Stimulated activated CD8-positive, alpha-beta memory T cell treated with anti-CD3 and anti-CD28 coated beads, Interleukin-4, amount 100 ng/mL, for 4 hours (primary cell): ENCODE measurements at places on chromosomes 16 and 17.

DNA sequence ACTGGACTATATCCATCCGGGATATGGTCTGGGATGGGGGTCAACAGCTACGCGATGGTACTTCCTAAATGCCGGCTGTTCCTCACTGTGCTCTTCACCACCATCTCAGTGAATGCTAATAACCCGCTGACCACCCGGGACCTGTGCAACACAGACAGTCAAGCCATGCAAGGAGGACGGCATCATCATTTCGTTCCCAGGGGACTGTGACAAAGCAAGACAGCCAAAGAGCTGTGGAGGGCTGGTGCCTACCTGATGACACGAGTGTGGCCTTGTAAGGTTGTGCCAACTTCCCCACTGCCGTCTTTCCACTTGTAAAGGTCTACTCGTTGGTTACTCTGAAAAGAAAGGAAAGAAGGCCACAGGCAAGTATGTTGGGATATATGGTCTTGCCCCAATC lies 33.7 kb downstream of the WDR59 start:
- no peak for DNase-seq

GRCh38 chr17:42512733-42513251 lies 23.2 kb upstream of the NAGLU start:
- DNase-seq = no peak

DNA sequence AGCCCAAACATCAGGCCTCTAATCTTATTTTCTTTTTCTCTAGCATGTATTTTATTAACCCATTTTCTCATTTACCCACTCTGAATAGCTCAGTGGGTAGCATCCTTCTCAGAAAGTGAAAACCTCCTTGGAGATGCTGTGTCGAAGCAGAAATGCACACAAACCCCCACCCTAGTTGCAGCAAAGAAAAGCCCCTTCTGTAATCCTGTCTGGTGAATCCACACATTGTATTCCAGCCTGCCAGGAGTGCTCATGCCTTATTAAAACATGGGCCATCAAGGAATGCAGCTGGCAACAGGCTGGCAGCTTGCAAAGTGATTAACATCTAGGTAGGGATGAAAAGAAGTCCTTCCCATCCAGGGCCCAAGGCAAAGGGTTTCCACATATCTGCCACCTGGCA lies 39.7 kb upstream of the AXIN2 start:
- no peak for DNase-seq

GRCh38 chr17:81391293-81391935 lies 3.8 kb upstream of the BAHCC1 start:
- DNase-seq = no peak

DNA sequence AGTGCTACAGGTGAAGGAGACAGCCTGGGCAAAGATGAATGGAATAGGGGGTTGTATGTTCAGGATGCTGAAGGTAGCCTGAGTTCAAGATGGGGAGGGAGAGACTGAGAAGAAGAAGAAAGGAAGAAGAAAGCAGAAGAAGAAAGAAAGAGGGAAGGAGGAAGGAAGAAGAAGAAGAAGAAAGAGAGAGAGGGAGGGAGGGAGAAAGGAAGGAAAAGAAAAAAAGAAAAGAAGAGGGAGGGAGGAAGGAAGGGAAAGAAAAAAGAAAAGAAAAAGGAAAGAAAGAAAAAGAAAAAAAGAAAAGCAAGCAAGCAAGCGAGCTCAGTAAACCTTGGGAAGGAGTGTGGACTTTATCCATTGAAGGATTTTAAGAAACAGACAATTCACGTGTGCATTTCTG lies 7.8 kb downstream of the CCDC42 start:
- DNase-seq = no peak

- DNase-seq = no peak
These were observed 198.9 kb downstream of the ABCC12 start for GRCh38 chr16:47956916-47957315.

GRCh38 chr16:31785126-31785525 lies 88.5 kb upstream of the ZNF267 start:
- no peak for DNase-seq

DNA sequence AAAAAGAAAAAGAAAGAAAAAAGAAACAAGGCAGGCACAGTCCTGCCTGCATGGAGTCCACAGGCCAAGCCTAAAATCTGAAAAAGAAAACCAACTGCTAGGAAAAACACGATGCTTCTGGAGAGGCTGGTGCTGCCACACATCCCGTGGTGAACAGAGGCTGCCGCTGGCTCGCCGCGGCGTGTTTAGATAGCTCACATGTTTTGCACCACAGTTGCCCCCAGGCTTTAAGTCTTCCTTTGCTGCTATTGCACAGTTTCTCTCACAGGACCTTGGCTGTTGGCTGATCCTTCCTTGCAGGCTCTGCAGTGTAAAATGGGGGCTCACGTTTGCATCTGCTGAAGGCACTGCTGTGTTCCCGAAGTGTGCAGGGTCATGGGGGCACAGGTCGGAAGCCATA lies 8.6 kb downstream of the SLC6A4 start:
- DNase-seq = no peak

GRCh38 chr16:31181102-31181830 lies 1.3 kb downstream of the FUS start:
- no peak for DNase-seq

GRCh38 chr17:82320140-82320840 lies 2.9 kb upstream of the CD7 start:
- DNase-seq = no peak

DNA sequence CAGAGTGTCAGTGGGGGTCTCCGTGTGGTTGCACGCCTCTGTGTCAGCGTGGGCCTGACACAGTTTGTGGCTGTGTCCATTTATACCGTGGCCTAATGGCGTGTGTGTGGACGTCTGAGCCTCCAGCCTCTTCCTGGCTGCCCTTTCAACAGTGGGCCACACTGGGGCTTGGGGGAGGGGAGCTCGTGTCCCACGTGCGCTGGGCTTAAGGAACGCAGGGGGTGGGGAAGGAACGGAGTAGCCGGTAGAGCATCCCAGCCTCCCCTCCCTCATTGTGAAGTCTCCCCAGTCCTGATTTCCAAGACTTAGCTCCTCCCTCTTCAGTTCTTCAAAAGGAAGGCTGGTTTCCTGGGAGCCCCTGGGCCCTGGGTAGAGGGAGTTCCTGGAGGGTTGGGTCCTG lies 9.5 kb upstream of the HES7 start:
- no peak for DNase-seq

DNA sequence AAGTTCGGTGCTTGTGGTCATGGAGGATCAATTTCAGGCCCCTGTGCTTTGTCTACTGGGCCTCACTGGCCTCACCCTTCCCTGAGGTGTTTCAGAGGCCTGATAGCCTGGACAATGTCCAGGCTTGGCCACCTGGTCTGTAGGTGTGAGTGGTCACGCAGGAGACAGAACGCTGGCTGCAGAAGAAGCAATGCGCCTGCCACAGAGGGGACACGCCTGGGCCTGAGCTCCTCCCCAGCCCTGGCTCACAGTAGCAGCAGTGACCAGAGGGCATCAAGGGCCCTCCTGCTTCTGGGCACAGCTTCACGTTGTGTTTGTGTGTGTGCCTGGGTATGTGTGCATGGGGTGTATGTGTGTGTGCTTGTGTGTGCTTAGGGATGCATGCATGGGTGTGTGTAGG lies 1.9 kb upstream of the PITPNM3 start:
- no peak for DNase-seq

GRCh38 chr16:49148410-49148809 lies 133.2 kb downstream of the CBLN1 start:
- no peak for DNase-seq

DNA sequence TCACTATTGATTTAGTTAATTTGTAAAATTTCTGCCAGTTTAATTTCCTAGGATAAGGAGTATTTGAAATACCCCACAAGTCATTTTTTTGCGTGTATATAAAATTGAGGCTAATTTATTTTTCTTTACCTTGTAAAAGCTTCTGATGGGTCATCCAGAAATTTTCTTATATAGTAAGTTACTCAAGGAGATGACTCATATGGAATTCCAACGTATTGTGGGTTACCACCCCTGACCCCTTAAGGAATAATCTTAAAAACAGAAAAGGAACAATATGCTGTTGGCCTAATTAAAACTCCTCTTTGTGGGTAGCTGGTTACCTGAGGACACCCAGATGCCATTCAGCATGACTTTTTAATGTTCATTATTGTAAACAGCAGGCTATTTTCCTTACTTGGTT lies 13.6 kb downstream of the HEATR6 start:
- DNase-seq = no peak

GRCh38 chr16:69040144-69040909 lies 65.1 kb upstream of the HAS3 start:
- no peak for DNase-seq

- DNase-seq = no peak
These were observed 7.0 kb upstream of the OR2C1 start for GRCh38 chr16:3348547-3349167.

- DNase-seq = no peak
These were observed 68.4 kb upstream of the GSG1L start for GRCh38 chr16:28131743-28132393.

DNA sequence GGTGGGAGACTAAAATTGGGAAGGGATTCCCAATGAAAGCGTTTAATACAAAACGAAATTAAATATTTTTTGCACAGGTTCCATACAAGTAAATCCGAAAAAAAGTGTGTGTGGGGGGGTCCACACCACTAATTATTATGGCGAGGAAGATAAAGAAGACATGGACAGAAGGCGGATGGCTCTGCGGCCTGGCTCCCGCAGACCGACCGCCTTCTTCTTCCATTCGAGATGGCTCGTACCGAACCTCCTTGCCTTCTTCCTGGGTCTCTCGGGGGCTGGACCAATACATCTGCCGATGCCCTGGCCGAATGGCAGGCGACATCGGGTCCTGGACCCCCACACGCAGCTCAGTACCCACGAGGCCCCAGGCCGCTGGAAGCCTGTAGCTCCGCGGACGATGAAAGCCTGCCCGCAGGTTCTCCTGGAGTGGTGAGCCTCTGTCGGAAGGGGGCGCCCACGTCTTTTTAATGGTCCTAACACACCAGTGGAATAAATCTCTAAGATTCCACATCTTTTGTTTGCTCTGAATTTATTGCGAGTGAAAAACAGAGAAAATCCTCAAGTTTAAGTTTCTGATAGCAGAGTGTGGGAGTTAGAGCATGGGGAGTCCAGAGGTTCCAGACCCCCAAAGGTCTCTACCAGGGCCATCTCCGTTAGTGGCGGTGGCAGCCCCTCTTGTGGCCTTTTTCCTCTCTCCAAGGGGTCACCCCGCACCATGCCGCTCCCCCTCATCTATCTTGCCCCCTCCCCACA lies 1.4 kb downstream of the PRAC2 start:
- DNase-seq = peak; percentile 59

DNA sequence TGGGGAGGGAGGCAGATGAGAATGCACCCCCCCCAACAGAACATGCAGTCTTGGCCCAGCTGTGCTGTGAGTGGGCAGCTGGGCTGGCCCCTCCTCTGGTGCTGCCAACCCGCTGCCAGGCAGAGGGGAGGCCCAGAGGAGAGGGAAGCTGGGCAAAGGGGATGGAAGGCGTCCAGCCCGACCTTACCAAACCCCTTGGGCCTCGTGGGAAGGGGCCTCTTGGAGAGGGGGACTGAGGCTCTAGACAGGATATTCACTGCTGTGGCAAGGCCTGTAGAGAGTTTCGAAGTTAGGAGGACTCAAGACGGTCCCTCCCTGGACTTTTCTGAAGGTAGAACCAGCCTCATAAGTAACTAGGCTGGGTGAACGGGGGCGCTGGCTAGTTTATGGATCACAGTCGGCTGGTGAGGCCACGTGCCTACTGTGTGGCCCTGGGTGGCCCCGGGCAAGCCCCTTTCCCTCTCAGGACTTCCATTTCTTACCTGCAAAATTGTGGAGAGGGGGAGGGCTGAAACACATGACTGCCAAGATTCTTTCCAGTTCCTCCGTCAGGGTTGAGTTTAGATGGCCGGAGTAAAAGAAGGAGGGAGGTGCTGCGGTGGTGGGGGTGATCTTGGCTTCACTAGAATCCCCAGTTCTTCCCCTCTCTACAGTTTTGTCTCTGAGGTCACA lies 857 bp upstream of the STAT5A start:
- DNase-seq = no peak

DNA sequence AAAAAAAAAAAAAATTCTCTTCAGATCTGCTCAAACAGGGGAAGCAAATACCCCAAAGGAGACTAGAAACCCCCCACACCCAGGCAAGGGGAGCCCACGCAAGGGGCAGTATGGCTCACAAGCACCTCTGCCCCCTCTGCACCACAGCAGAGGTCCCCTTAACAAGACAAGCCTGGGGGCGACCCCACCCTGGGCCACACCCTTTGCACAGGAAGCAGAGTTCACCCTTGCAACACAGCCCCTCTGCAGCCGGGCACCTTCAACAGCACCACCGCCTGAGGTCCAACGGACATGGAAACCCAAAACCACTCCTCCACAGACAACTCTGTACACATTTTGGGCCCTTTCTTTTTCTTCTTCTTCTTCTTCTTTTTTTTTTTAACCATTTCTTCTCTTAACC lies 12.8 kb downstream of the AXIN1 start:
- no peak for DNase-seq

GRCh38 chr17:40219594-40220338 lies 662 bp downstream of the WIPF2 start:
- peak; percentile 7 for DNase-seq

DNA sequence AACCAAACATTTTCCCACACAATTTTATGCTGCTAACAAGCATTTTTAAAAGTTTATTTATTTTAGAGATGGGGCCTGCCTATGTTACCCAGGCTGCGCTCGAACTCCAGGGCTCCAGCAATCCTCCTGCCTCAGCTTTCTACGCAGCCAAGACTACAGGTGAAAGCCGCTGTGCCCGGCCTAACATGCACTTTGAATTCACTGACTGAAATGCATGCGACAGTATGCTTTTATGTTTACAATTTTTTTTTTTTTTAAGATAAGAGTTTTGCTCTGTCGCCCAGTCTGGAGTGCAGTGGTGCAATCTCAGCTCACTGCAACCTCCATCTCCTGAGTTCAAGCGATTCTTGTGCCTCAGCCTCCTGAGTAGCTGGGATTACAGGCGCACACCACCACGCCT lies 47.8 kb downstream of the MAP1LC3B start:
- DNase-seq = no peak

DNA sequence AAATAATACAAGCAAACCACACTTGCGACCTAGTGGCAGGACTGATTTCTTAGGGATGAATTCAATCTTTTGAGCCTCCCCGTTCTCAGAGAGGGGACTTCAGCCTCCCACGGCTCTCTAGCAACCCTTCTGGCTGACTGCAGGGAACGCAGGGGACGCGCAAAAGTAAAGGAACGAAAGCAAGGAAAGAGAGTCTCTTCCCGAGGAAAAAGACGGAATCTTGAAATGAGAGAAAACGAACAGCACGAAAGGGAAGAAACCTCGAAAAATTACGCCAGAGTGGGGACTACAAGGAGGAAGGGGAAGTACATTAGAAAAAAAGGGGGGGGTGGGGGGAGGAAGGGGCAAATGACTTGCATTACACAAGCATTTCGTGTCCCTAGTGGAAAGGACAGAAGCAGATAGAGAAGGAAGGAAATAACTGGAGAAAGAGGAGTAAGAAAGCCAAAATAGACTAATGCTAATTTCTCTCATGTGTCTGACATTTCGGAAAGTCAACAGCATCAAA lies 1.2 kb downstream of the GRB2 start:
- peak; percentile 31 for DNase-seq

GRCh38 chr16:30786115-30786935 lies 680 bp downstream of the ZNF629 start:
- DNase-seq = no peak

- no peak for DNase-seq
These were observed 5.5 kb downstream of the TRAF7 start for GRCh38 chr16:2160915-2161551.
